ENCODE measurements at places on chromosomes 6 and 20. TPM values are rescaled to one million over a fixed set of nuclear protein-coding genes. Genes with fewer than 3 reads are reported as not detected.

The NOX3 gene
- total RNA-seq = not detected

The NMBR gene
- not detected for total RNA-seq

The CCN2 gene
- total RNA-seq = 14.3 TPM

The NRSN1 gene
- total RNA-seq = not detected

The UNC5CL gene
- total RNA-seq = 0.19 TPM

The BNIP5 gene
- not detected for total RNA-seq

The RAB44 gene
- total RNA-seq = not detected

The SS18L1 gene
- total RNA-seq = 10.2 TPM

The TCF21 gene
- 0.38 TPM for total RNA-seq

The DIDO1 gene
- 26.3 TPM for total RNA-seq

The PSORS1C2 gene
- total RNA-seq = not detected

The FNDC11 gene
- not detected for total RNA-seq

The PKIB gene
- 0.20 TPM for total RNA-seq

The MACROD2 gene
- 2.5 TPM for total RNA-seq

The TOMM34 gene
- total RNA-seq = 18.3 TPM

The SCRT2 gene
- total RNA-seq = not detected

The NR2E1 gene
- not detected for total RNA-seq

The HLA-DRB1 gene
- 23.4 TPM for total RNA-seq

The TFAP2D gene
- not detected for total RNA-seq

The C6orf141 gene
- 0.28 TPM for total RNA-seq

The NPBWR2 gene
- not detected for total RNA-seq

The GLP1R gene
- not detected for total RNA-seq

The IYD gene
- total RNA-seq = not detected

The TRIM15 gene
- not detected for total RNA-seq

The CDH4 gene
- total RNA-seq = 0.59 TPM

The ZBP1 gene
- not detected for total RNA-seq

The HLA-DRB5 gene
- 23.9 TPM for total RNA-seq
